ENCODE measurements at places on chromosomes 1 and 21.

DNA sequence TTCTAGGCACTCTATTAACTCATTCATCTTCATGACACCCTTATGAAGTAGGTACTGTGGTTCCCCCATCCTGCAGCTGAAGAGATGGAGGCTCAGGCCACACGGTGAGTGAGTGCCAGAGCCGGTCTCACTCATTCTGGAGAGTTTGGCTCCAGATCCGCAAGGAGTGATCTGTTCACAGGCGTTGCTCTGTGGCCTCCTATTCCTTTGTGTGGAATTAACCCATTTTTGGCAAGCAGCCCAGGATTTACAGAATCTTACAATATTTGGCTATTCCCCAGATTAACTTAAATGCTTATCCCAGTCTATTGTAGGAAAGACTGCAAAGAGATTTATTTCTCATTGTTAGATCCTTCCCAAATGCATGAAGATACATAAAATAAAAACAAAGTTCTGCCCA is 29.6 kb downstream of the KIAA0040 start:
- no peak for DNase-seq

DNA sequence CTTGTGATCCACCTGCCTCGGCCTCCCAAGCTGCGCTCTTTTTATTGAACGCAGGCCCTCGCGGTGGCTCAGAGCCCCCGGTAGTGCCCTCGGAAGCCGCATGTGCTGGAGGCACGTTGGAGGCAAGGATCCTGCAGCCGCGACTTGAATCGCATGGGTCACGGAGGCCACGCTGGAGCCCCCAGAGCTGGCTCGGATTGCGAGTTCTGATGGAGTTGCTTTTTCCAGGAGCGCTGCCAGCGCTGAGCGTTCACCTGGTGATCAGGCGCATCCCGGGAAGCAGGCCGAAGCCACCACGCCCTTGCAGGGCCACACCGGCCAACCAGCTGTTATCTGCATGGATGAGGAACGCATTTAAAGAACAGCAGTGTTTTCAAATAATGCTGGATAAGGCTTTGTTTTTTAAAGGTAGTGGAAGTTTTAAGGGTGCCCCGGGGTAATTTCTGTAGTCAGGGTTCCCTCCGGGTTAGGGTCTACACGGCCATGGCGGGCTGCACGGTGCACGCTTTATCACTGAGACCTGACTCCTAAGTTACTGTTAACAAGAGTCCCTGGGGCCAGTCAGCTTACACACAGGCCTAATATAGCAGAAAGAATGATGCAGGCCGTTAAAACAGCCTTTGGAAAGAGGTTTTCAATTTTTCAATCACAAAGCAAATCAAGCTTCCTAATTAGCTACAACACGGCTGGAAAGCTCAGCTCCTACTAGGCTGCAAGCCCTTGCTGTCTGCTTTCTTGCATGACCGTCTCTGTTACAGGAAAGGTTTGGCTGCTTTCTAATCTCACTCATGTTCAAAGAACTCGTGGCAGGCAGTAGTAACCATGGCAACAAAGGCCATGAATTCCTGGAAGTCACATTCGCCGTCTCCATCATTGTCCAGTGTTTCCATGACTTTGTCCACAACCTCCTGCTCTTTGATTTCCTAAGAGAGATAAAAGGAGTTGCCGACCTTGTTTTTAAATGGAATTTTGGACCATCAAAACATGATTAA is 6.0 kb downstream of the S100B start:
- no peak for DNase-seq

- no peak for DNase-seq
These were observed 35.5 kb downstream of the MAN1C1 start for GRCh38 chr1:25651824-25652741.

DNA sequence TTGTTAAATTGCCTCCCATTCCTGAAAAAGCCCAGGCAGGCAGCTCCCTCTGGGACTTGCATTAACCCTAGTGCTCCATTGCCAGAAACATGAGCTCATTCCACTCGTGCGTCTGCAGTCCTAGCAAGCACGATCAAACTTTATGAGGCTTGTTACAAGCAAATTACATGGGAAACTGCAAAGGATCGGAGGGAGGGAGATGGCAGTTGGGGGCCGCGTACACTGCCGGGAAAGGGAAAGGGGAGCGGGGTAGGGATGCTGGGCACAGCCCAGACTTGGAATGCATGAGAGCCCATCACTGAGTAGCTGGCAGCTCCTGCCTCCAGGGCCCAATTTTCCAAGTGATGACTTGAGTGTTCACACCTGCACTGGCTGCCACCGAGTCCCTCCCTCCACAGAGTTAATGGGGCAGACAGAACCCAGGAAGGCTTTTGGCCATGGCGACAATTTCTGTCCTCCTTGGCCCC is 169.9 kb downstream of the BRINP2 start:
- DNase-seq = no peak

GRCh38 chr1:226682871-226683814 is 55.9 kb downstream of the ITPKB start:
- no peak for DNase-seq

DNA sequence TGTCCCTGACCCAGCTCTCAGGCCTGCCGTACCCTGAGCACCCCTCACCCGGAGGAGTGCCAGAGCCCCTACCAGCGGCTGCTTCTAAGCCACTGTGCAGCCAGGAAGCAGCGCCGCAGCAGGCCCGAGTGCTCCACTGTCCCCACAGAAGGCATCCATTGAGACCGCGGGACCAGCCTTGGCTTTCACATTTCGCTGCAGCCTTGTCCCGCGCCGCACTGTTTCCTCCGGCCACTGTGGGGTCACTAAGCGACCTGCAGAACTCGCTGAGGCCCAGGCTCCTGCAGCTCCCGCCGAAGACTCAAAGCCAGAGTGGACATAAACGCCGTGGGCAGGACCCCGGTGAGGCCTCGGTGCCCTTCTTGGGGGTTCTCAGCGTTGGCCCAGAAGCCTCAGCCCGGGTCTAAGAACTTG is 3.0 kb downstream of the ALX3 start:
- DNase-seq = no peak

DNA sequence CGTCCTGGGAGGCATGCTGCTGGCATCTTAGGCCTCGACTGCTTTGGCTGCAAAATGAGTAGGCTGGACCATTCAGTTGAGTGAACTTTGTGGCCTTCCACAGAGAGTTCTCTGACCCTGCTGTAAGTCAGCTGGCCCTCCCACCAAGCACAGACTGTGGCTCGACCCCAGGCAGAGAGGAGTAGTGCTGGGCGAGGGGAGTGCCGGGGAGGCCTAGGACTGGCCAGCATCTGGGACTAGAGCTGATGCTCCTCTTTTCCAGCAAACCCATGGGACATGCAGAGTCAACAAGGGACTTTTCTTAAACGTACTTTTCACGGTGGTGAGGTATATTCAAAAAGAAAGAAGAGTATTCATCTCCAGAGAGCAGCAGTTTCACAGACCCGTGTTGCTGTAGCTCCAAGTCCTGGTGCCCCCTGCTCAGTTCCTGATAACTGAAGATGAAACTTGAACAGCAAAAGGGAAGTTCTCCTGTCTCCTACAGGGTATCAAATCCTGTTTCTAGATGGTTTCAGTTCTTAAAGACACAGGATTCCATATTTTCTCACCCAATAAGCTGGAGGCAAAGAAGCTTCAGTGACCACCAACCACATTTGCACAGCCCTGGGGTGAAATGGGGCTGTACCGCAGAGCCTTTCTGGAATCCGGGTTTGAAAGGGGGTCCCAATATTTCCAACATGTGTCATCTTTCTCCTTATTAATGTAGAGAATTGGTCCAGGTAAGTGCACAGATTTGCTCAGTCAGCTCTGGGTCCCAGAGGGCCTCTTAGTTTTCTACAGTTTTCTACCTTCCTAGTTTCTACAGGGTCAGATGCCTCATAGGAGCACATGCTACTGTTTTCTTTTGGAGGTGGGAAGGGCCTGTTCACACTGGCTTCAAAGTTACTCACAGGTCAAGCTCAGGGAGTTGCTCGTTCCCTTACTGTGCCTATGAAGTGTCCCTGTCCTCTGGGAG is 20.9 kb downstream of the BATF3 start:
- no peak for DNase-seq

DNA sequence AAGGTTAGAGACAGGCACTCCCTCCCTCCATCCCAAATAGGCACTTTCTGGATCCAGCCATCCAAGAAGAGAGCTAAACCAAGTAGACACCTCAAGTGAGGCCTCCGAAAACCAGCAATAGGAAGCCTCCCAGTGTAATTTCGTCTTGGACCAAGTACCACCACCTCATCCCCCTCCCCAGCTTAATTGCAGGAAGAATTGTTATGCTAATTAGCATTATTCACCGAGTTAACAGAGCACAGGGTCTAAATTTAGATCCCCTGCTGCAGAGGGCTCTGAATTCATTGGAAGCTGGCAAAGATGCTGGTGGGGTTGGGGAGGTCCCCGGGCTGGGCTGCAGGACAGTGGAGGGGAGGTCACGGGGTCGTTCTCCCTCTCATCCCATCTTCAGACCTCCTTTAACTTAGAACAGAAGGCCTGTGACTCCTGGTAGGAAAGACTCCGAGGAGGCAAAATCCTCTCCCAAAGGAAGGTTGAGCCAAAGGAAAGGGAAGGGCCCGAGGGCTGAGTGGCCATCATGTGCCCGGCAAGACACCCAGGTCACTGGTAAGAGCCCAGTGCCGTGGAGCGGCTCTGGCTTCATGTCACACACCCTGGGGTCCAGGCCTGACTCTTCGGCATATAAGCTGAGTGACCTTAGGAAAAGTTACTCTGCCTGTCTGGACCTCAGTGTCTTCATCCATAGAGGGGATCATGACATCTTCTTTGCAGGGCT is 209.2 kb upstream of the GRIK3 start:
- DNase-seq = peak; percentile 29

GRCh38 chr1:16260814-16261213 is 23.8 kb upstream of the CPLANE2 start:
- no peak for DNase-seq

DNA sequence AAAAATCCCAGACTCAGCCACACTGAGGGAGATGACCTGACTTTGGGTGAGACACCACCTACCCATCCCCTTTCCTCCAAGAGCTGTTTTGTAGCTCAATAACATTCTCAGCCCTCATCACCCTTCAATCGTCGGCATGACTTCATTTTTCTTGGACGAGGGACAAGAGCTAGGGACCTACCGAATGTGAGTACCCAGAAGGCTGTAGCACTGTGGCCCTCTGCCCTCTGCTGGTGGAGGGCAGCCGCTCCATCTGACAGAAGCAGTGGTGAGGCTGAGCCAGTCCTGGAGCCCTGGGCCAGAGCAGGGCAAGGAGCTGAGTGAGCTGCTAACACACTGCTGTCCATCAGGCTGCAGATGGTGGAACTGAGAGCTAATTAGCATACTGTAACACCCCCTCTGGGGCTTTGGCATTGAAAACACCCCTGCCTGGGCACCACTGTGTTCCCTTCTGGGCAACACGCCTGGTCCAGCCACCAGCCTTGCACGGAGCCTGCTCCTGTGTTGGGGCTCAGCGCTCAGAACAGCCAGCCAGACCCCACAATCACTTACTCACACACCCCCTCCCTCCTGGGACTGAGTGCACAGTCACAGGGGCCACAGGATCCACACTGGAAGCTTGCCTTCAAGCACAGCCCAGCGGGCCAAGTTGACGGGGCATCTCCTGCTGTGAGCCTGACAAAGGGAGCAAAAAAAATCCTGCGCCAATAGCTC is 18.3 kb upstream of the ALPL start:
- DNase-seq = no peak

- DNase-seq = peak; percentile 84
These were observed 925 bp downstream of the PDE9A start for GRCh38 chr21:42654179-42654912.

- no peak for DNase-seq
These were observed 73.4 kb downstream of the CEP350 start for GRCh38 chr1:180027949-180028445.

- DNase-seq = no peak
These were observed 58.9 kb downstream of the SWT1 start for GRCh38 chr1:185215911-185216310.

DNA sequence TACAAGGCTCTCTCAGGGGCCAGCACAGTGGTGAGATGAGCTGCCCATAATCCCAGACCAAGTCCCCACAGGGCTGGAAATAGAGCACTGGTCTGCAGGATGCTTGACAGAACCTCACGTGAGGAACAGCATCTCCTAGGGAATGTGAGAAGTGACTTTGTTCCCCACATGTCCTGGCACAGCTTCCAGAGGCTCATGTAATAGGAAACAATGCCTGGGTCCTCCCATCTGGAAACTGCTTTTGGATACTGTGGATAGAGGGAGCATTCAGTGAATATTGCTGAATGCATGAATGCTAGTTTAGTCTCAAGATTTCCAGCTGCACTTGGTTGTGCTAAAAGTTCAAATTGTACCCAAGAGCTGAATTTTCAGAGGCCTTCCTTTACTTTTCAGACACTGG is 146.2 kb downstream of the TNR start:
- no peak for DNase-seq

DNA sequence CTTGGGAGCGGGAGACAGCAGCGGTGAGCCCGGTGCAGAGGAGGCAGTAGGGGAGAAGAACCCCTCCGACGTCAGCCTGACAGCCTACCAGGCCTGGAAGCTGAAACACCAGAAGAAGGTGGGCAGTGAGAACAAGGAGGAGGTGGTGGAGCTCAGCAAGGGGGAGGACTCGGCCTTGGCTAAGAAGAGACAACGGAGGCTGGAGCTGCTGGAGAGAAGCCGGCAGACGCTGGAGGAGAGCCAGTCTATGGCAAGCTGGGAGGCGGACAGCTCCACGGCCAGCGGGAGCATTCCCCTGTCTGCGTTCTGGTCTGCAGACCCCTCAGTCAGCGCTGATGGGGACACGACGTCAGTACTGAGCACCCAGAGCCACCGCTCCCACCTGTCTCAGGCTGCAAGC is 32.9 kb downstream of the STYXL2 start:
- no peak for DNase-seq

- DNase-seq = no peak
These were observed 359.2 kb upstream of the PKN2 start for GRCh38 chr1:88324899-88325298.

DNA sequence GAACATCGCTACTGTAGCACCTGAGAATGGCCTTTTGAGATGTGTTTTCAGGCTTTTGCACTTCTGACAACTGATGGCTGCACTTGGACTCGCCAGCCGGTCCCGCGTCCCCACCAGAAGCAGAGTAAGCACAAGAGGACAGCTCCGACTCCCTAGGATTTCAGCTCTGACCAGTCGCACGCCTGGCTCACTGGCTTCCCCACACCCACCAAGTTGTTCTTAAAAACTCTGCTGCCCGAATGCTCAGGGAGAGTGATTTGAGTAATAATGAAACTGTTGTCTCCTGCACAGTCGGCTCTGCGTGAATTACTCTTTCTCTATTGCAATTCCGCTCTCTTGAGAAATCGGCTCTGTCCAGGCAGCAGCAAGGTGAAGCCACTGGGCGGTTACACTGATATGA is 40.2 kb upstream of the NLRP3 start:
- DNase-seq = no peak

GRCh38 chr1:109319114-109319513 is 12.3 kb upstream of the MYBPHL start:
- DNase-seq = no peak

DNA sequence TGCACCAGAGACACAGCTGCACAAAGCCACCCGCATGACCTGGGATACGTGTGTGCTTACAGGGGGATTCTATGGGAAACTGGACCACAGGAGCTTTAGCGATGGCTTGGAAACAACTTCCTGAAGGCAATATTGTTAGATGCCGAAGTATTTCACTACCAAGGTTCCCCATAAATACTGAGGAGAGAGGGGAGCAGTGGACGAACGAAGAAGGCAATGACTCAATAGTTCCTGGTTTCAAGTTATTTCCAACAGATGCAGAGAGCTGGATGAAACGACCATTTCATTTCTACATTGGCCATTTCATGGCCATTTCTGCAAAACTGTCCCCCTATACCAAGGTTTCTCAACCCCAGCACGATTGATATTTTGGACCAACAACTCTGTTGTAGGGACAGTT is 61.3 kb downstream of the CD34 start:
- no peak for DNase-seq

GRCh38 chr1:114468047-114468446 is 43.0 kb downstream of the TRIM33 start:
- DNase-seq = no peak
